ENCODE measurements at places on chromosomes 16 and 17. TPM values are rescaled to one million over a fixed set of nuclear protein-coding genes. Genes with fewer than 3 reads are reported as not detected.

The TMC7 gene
- 1.9 TPM for total RNA-seq

DNA sequence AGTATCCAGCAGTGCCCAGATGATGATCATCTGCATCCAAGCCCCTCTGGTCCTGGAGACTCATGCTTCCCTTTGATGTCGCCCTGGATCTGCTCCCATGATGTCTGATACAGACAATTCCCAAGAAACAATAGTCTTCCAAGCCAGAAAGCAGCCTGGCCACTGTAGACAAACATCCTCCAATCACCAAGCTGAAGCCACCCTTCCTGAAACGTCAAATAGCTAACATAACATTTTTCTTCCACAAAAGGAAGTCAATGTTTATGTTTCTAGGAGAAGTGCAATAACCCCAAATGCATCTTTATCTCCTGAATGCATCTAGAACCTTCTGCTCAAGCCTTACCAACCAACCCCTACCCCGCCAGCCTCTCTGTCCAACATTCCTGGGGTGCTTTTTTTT lies 1.2 kb upstream of the DPEP2 start:
- no peak for DNase-seq

- DNase-seq, result no peak
Measured at GRCh38 chr17:54085020-54085419, 262.3 kb downstream of the KIF2B start.

The CEP131 gene
- 33.8 TPM for total RNA-seq

DNA sequence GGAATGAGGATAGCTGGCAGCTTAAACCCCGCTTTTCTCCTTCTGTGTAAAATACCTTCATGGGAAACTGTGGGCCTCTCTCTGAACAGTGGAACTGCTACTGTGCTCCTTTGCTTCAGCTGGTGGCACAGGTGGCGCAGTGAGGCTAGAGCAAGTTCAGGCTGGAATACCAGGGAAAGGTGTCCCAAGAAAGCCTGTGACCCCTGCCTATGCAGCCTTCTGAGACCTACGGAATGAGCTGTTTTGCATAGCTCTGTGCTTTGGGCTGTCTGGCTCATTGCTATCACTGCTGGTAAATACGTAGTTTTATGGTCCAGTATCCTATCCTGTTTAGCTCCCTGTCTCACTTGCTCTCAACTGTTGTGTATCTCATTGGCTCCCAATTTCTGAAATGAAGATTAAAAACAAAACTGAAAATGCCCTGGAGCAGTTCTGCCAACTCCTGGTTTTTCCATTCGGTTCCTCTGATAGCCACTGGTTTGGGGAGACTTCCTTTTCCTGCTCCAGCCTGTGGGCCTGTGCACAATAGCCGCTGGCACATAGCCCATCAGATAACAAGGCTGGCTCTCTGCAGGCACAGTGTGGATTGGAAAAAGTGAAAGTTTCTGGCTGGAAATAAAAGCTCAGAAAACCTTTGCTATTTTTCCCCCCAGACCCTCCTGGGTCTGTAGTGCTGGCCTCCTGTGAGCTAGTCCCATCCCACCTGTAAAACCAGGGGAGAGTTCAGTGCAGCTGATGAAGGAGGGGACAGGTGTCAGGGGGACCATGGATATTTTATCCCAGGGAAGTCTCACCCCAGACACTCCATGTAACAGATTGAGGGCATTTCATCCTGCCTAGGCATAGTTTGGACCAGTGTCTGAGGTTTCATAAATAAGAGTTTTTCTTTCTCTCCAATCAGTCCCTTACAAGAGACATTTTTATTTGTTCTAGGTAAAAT lies 24.0 kb downstream of the LIMD2 start:
- DNase-seq, result peak; percentile 93

The TMIGD1 gene
- total RNA-seq, result not detected

The RAB11FIP3 gene
- total RNA-seq, result 10.4 TPM

DNA sequence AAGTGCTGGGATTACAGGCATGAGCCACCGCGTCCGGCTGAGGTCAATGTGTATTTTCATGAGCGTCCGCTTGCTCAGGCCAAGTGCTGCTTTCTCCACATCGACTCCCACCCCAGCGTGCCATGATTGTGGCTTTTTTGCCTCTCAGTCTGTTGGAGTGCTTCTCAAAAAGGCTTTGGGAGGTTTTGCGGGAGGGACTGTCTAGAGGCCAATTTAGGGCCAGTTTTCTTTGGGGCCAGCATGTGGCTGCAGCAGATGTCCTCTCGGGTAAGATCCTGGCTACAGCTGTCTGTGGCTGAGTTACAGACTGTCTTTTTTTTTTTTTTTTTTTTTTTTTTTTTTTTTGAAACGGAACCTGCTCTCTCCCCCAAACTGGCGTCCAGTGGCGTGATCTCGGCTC lies 6.5 kb downstream of the C16orf90 start:
- no peak for DNase-seq

DNA sequence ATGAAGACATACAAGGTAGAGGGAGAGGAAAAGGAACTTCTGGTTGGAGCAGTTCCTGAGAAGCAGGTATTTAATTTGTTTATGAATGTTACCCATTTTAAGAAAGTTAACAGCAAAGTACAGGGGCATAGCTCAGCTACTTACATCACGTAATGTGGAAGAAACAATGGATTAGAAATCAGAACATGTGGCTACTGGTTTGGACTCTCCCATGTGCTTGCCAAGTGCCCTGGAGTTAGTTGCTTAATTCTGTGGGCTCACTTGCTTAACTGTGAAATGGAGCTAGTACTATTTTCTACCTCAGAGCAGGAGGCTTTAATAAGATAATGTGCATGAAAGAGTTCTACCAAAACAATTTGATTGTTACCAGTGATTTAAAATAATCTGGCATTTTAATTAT lies 27.3 kb downstream of the RSPRY1 start:
- DNase-seq, result no peak

- peak; percentile 64 for DNase-seq
Measured at GRCh38 chr17:37770631-37771518, 26.0 kb upstream of the HNF1B start.

DNA sequence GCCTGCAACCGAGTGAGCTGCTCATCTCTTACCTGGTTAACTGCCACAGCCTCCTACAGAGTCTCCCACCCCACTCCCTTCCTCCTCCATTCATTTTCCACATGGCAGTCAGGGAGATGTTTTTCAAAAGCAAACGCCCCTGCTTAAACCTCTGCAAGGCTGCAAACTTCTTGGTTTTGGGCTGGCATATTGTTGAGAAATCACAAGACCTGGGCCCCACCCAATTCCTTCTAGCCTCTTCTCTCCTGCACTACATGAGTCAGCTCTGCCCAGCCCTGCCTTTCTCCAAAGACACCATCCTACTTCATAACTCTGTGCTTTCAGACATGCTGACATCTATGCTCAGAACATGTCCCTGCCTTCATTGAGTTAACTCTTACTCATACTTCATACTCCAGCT lies 136.1 kb downstream of the SPACA3 start:
- peak; percentile 22 for DNase-seq

The FBXL16 gene
- not detected for total RNA-seq

The CBLN1 gene
- 0.06 TPM for total RNA-seq

DNA sequence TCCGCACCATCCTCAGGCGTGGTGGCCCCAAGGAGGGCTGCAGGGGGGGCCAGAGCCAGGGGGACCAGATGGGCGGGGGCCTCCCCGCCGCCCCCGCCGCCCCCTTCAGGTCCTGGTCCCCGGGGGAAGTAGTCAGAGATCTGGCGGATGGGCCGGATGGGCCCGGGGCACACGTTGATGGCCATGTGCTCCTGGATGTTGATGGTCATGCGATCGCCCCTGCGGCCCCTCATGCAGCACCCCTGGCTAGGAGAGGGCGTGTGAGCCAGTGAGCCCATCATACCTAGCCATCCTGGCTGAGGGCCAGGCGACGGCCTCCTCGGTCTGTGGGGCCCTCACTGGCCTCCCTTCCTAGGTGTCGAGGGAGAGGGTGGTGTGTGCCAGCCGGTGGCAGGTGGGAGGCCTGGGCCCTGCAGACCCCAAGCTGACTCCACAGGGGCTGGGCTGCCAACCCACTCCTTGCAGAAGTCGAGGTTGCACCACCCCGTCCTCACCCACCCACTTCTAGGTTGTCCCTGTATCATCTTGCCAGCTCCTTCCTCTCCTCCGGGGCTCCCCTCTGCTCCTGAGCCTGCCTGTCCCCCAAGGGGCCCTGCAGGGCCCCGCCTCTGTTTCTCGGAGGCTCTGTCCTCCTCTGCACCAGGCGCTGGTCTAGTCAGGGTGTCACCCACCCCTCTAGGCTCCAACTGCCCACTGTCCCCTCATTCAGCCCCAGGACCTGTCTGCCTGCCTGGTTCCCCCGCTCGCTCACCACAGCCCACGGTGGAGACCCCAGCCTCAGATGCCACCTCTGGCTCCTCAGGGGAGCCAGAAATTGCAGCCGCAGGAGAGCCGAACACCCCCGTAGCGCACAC lies 610 bp downstream of the DOC2A start:
- no peak for DNase-seq

DNA sequence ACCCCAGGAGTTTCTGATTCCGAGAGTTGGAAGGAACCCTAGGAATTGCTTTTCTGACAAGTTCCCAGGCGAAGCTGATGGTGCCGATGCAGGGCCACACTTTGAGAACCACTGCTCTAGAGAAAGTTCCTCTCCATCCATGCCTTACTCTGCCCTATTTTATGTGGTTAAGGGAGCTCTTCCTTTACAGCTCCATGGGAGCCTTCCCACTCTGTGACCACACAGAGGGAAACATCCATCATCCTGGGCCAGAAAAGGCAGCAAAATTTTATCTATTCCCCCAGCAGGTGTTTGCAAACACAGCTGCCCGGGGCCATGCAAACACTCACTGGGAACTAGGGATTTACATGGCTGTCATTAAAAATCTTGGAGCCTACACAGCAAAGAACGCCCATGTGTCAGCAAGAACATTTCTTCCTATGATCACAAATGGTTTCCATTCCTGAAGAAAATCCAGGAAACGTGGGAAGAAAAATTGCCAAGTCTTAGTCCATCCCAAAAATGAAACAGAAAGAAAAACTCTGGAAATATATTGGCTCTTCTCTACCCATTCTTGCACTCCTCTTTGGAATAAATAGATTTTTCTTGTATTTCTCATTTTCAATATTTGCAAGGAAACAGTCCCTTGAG lies 252.7 kb downstream of the PMP22 start:
- no peak for DNase-seq

DNA sequence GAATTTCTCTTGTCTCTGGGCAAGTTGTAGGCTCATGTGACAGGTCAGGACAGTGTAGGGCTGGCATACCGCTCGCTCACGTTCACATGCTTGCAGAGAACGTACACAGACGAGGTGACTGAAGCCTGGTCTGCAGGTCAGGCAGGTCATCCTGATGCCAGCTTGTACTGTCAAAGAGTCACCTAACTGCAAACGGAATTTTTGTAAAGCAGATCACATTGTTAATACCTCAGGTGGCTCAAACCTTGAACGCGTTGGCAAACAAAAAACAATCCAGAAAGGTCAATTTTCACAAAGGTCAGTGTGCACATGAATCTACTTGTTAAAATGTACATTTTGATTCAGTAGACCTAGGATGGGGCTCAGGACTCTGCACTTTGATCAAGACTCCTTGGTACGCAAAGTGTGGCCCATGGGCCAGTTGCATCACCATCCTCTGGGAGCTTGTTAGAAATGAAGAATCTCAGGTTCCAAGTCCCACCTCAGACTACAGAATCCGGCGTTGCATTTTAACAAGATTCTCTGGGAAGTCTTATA lies 28.6 kb downstream of the ANKRD40 start:
- DNase-seq, result no peak

GRCh38 chr17:44915321-44915726 lies at the start of gene GFAP:
GFAP (minus strand) TSS chr17:44915500; CDS start chr17:44915486, 14 bp downstream.
- peak; percentile 3 for DNase-seq

The CCT6B gene
- total RNA-seq, result 2.1 TPM

The MRPL38 gene
- 27.7 TPM for total RNA-seq

DNA sequence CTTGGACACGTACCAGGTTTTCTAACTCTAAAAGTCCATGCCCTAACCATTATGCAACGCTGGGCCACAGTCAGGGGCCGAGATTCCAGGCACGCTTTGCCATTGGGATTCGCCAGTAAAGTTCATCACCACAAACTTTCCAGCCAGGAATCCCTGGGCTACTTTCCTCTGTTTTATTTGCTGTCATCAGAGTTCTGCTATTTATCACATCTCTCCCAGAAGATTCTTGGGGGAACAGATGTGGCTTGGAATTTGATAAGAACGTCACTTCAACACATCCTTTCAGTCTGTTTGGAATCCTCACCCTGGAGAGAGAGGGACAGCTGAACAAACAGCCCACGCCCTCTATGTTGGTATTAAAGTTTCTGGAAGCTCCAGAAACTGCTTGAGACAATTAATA lies 109.6 kb upstream of the CACNG3 start:
- peak; percentile 35 for DNase-seq

- peak; percentile 50 for DNase-seq
Measured at GRCh38 chr17:15946611-15947120, 1.7 kb downstream of the ADORA2B start.

GRCh38 chr17:59154721-59155438 lies at the start of gene SKA2:
SKA2 (minus strand) TSS chr17:59155186; CDS start chr17:59155163, 23 bp downstream.
- DNase-seq, result no peak

The GRAP gene
- not detected for total RNA-seq

- DNase-seq, result peak; percentile 95
Measured at GRCh38 chr17:30831663-30832437, at the start of gene ATAD5. ATAD5 (plus strand) TSS chr17:30831966; CDS start chr17:30832348, 382 bp downstream.

The PPP1R27 gene
- not detected for total RNA-seq

Data from Daoy (cell line).